Activated T-helper 1 cell treated with anti-CD3 and anti-CD28 coated beads, Interleukin-12 subunit alpha, Interleukin-12 subunit beta, Interleukin-2, Interleukin-4 antibody, amounts not matched to agents 30 ng/mL and 10 ng/mL and 1 ng/mL, durations not matched to agents 14 hours and 24 hours and 36 hours (primary cell): ENCODE measurements at places on chromosomes 1 and 21.

GRCh38 chr21:38929142-38929541, 123.4 kb downstream of the ETS2 start:
- DNase-seq = no peak
- H3K27ac ChIP-seq = no peak overlapping the region
- no peak overlapping the region for H3K4me3 ChIP-seq
- peaks cover 9% of the 10 kb centered on the region for H3K4me1 ChIP-seq
- H3K36me3 ChIP-seq = no peaks in the 10 kb centered on the region

DNA sequence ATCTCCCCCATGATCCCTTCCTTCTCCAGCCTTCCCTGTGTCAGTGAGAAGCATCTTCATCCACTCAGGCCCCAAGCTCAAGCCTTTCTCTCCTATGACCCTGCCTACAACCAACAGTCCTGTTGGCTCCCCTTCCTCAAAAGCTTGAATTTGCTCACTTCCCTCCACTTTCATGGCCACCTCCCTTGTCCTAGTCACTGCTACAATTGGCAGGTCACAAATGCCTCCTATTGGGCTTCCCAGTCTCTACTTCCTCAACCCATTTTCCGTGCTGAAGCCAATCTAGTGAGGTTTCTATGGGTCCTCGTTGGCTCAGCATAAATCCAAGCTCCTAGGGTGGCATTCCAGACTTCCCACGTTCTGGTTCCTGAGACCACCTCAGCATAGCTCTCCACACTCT, 40.2 kb upstream of the SLC6A9 start:
- no peaks in the 10 kb centered on the region for H3K36me3 ChIP-seq
- H3K27ac ChIP-seq = no peak overlapping the region
- peaks cover 18% of the 10 kb centered on the region for H3K27me3 ChIP-seq
- no peak for DNase-seq

- H3K27ac ChIP-seq = no peak overlapping the region
- peaks cover 8% of the 10 kb centered on the region for H3K36me3 ChIP-seq
- no peak for DNase-seq
- H3K27me3 ChIP-seq = no peaks in the 10 kb centered on the region
Observed at GRCh38 chr1:59699227-59699847, 115.4 kb upstream of the HOOK1 start.

DNA sequence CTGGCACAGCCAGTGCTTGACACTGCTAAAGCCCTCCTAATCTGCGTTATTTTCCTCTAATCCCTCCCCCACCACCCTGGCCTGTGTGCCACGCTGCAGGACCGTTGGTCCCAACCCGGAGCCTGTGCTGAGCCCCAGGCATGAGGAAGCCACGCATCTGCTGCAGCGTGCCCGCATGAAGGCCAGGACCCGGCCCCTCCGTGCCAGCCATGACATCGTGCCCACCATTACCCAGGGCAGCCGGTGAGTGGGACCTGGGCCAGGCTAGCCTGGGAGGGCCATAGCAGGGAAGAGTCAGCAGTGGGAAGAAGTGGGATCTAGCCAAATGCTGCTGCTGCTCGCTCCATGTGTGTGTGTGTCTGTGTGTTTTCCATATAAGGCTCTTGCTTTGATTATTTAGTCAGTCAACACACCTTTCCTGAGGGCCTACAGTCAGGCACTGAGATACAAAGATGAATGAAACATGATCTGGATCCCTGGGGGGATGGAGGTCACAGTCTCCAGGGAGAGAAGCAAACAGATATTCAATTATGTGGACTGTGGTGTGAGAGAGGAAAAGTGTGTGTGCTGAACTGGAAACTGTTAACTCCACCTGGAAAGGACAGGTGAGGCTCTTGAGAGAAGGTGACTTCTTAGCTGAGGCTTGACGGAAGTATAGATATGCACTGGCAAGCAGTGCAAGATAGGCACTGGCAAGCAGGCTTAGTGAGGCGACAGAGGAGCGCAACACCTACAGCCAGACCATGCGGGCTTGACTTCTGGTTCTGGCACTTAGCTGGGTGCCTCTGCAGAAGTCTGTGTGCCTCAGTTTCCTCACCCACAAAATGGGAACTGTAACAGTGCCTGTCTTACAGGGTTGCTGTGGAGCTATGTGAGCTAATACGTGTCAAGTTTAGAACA, 15.9 kb downstream of the KIAA1614 start:
- H3K4me1 ChIP-seq = no peaks in the 10 kb centered on the region
- H3K36me3 ChIP-seq = no peaks in the 10 kb centered on the region
- no peak overlapping the region for H3K27ac ChIP-seq
- DNase-seq = no peak
- H3K4me3 ChIP-seq = no peak overlapping the region
- H3K27me3 ChIP-seq = peaks cover 13% of the 10 kb centered on the region

- H3K27ac ChIP-seq = no peak within 1 kb of the TSS
- H3K27me3 ChIP-seq = peaks cover 30% of the 10 kb centered on the region
- H3K36me3 ChIP-seq = peaks cover 4% of the 10 kb centered on the region
Observed at GRCh38 chr1:25799935-25800702, at the start of gene SELENON. TSS of gene SELENON (plus strand) at chr1:25800193. CDS start at chr1:25800231, 38 bp downstream.

GRCh38 chr1:220149742-220150141, 55.8 kb downstream of the IARS2 start:
- no peak for DNase-seq
- H3K27ac ChIP-seq = no peak overlapping the region
- H3K4me1 ChIP-seq = no peaks in the 10 kb centered on the region
- no peak overlapping the region for H3K4me3 ChIP-seq
- H3K27me3 ChIP-seq = no peaks in the 10 kb centered on the region
- peaks cover 20% of the 10 kb centered on the region for H3K36me3 ChIP-seq

DNA sequence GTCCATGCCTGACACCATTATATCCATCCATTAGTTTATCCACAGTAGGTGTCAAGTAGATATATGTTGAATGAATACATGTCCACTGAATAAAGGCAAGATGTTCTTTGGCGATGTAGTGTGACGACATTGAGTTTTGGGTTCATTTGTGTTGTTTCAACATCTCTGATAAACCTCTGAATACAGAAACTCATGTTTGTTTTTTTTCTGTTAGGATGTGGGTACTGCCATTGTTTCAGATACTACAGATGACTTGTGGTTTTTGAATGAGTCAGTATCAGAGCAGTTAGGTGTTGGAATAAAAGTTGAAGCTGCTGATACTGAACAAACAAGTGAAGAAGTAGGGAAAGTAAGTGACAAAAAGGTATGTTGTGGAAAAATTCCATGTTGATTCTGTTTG, 28.1 kb downstream of the MDM4 start:
- no peak for DNase-seq
- peak overlapping the region; percentile 35 for H3K4me3 ChIP-seq
- H3K27me3 ChIP-seq = no peaks in the 10 kb centered on the region
- H3K36me3 ChIP-seq = peaks cover 80% of the 10 kb centered on the region
- peak overlapping the region; percentile 66 for H3K27ac ChIP-seq

DNA sequence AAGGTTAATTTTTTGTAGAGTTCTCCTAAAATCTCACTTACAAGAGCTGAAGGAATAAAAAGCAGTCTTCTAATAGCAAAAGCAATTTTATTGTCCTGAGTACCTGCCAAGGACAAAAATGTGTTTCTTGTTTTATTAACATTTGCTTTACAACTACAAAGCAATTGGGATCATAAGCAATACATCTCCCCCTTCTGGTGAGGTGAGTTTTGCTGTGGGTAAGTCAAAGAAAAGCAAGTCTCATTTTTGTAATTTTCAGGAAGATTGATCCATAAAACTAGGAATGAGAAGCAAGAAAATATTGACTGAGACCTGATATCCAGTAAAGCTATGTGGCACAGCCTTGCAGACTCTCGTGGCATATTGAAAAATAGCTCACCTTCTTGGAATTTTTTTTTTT, 2162.7 kb downstream of the NCAM2 start:
- H3K4me3 ChIP-seq = no peak overlapping the region
- H3K4me1 ChIP-seq = no peaks in the 10 kb centered on the region
- DNase-seq = no peak
- H3K27ac ChIP-seq = no peak overlapping the region
- H3K36me3 ChIP-seq = no peaks in the 10 kb centered on the region

DNA sequence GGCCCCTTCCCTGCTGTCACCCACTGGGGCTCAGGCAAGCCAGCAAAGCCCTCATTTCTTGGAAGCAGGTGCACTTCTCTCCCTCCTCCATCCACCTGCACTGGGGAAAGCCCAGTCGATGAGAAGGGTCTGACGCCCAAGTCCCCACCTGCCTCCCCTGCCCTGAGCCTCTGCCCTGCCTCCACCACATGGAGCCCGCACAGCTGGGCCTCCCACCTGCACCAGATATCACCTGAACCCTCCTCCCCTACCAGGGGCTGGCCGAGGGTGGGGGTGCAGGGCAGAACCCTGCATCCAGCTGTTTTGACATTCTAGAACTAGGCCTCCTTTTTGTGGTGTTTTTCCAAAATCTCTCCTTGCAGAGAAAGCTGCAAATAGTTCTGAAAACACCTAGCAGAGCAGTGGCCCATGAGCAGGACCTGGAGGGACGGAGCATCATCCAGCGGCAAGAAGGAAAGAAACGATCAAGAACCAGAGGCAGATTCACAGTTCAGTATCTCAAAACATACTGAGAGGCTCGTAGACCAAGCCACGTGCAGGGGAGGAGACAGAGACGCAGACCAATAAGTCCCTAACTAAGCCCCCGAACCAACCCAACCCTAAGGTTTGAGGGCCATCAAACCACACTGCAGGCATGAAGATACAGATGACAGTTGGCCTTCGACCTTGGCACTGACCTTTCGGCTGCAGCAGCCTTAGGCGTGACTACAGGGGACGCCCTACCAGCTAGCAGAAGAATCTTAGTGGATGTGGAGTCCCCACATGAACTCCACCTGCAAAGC, 16.7 kb downstream of the CHD5 start:
- no peak overlapping the region for H3K27ac ChIP-seq
- peaks cover 7% of the 10 kb centered on the region for H3K4me1 ChIP-seq
- no peaks in the 10 kb centered on the region for H3K36me3 ChIP-seq
- no peak for DNase-seq

GRCh38 chr1:192974701-192975100, 84.5 kb downstream of the UCHL5 start:
- peaks cover 3% of the 10 kb centered on the region for H3K36me3 ChIP-seq
- DNase-seq = no peak
- H3K4me3 ChIP-seq = no peak overlapping the region
- no peak overlapping the region for H3K27ac ChIP-seq
- H3K4me1 ChIP-seq = peaks cover 19% of the 10 kb centered on the region
- H3K27me3 ChIP-seq = peaks cover 2% of the 10 kb centered on the region

GRCh38 chr1:48616710-48617109, 144.7 kb upstream of the SPATA6 start:
- H3K27me3 ChIP-seq = peaks cover 2% of the 10 kb centered on the region
- H3K4me3 ChIP-seq = no peak overlapping the region
- no peaks in the 10 kb centered on the region for H3K4me1 ChIP-seq

- no peak overlapping the region for H3K4me3 ChIP-seq
- no peak for DNase-seq
- no peak overlapping the region for H3K27ac ChIP-seq
- no peaks in the 10 kb centered on the region for H3K36me3 ChIP-seq
- H3K4me1 ChIP-seq = no peaks in the 10 kb centered on the region
Observed at GRCh38 chr1:28853093-28853742, 41.2 kb downstream of the OPRD1 start.

DNA sequence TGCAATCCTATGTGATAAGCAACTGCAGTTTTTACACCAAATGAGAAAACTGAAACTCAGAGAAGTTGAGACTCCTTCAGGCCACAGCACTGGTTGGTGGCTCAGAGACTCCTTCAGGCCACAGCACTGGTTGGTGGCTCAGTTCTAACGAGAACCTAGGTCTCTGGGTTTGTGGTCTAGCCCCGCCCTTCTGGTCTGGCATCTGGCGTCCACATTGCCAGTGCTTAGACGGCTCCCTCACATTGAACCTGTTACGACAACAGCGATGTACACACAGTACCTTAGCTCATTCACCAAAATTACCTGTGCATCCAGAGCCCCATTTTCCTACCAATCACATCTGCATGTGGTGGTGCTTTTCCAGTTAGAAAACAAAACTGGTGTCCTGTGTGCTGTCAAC, 66.1 kb downstream of the NID1 start:
- H3K36me3 ChIP-seq = peaks cover 1% of the 10 kb centered on the region
- H3K4me3 ChIP-seq = peak overlapping the region; percentile 32
- peaks cover 75% of the 10 kb centered on the region for H3K4me1 ChIP-seq

DNA sequence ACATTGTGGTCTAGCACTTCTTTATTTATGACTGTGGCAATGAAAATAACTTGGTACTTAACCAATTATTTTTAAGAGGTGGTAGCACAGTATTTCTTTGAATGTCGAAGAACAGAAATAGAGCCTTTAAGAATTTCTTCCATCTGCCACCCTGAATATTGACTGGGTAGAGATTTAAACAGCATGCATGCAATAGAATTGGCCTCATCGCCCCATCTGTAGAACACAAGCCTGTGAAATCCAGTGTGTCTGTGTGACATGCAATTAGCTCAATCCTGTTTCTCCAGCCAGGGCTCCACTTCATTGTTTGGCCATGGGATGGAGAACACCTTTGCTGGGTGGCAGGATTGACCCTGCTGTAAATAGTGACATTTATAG, 17.1 kb upstream of the KLHDC8A start:
- H3K27me3 ChIP-seq = peaks cover 38% of the 10 kb centered on the region
- no peak overlapping the region for H3K4me3 ChIP-seq
- peaks cover 16% of the 10 kb centered on the region for H3K4me1 ChIP-seq
- no peak overlapping the region for H3K27ac ChIP-seq

DNA sequence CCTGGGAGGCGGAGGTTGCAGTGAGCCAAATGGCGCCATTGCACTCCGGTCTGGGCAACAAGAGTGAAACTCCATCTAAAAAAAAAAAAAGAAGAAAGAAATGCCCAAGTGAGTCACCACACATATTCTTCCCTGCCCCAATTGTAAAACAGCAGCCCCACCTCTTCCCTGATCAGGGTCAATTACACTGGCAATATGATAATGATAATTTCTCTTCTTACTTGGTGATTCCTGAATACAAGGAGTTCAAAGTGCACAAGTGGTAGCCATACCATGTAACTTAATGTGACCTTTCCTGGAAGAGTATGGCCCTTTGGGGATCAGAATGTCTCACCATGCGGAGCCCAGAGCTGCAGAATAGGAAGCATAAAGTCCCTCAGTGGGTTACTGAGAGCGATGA, 11.8 kb upstream of the CGN start:
- H3K27ac ChIP-seq = no peak overlapping the region
- peaks cover 14% of the 10 kb centered on the region for H3K27me3 ChIP-seq
- H3K36me3 ChIP-seq = no peaks in the 10 kb centered on the region

GRCh38 chr1:38741341-38741740, 118.2 kb downstream of the RRAGC start:
- no peaks in the 10 kb centered on the region for H3K36me3 ChIP-seq
- no peak overlapping the region for H3K4me3 ChIP-seq
- H3K4me1 ChIP-seq = no peaks in the 10 kb centered on the region
- no peak overlapping the region for H3K27ac ChIP-seq

- DNase-seq = no peak
- no peaks in the 10 kb centered on the region for H3K4me1 ChIP-seq
- no peak overlapping the region for H3K4me3 ChIP-seq
- peaks cover 2% of the 10 kb centered on the region for H3K27me3 ChIP-seq
- H3K36me3 ChIP-seq = no peaks in the 10 kb centered on the region
Observed at GRCh38 chr1:94892604-94893254, 34.2 kb downstream of the CNN3 start.
